ENCODE measurements at places on chromosomes 7 and 10. TPM values are rescaled to one million over a fixed set of nuclear protein-coding genes. Genes with fewer than 3 reads are reported as not detected.

GBX1 gene
- total RNA-seq = not detected

GATA3 gene
- 0.25 TPM for total RNA-seq

GRCh38 chr10:114916653-114917052 is 21.3 kb upstream of the TRUB1 start:
- no peak for DNase-seq

GRCh38 chr7:66138994-66139752 is 24.5 kb downstream of the CRCP start:
- DNase-seq = no peak

DNA sequence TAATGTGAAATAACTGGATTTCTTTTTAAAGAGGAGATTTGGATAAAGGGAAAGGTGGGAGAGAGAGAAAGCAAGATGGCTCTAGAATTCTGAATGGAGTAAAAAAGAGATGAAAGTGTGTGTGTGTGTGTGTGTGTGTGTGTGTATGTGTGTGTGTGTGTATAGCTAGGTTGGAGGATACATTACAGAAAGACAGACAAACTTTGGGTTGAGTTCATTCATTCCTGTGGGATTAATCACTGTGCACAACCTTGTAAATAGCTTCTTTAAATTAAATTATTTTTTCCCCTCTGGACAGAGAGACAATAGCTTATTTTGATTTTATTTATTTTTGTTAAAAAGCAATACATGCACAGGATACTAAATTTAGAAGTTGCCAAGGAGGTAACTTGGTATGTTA is 7.5 kb downstream of the ASB4 start:
- DNase-seq = no peak

DNA sequence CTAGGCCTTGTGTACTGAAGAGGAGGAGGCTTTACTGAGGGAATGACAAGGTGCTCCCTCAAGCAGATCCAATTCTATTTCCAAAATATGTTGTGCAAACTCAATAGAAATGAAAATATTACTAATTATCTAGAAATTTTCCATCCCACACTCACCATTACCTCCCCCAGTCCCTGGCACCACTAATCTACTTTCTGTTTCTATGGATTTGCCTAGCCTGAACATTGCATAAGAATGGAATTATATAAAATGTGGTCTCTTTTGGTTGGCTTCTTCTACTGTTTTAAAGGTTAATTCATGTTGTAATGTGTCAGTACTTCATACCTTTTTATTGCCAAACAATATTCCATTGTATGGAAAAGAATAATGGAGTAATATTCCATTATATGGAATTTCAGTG is 18.7 kb upstream of the NUB1 start:
- no peak for DNase-seq

DNA sequence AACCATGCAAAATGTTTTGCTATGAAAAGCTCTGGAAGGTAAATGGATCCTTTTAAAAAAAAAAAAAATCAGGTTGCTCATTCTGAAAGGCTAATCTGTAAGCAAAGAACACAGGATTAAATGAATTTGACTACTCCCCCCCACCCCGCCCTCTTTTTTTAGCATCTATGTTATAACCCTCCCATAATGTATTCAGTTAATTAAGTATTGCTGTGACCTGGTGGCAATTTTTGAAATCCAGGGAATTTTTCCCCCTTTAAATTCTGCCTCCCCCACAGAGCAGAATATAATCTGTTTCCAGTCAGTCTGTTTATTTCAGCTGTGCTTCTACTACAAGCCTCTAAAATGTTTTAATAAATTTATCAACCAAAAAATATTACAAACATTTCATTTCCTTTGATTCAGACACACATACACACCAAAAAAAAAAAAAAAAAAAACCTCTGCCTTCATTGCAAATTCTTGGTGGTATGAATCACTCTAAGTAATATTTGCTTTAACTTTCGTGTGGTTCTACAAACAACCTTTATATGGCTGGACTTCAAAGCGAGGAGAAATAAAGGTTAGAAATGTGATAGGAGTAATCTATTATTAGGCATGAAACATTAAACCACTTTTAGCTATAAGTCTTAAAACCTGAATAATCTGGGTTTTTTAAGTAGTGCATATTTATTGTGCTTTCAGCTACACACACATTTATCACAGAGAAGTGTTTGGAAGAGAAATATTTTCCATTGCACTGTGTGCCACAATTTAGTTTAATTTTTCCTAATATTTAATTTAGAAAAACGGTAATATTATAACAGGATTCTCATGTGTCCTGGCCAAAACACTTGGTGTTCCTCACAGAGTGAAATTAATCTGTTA is 64.4 kb upstream of the ARID5B start:
- DNase-seq = no peak

DNA sequence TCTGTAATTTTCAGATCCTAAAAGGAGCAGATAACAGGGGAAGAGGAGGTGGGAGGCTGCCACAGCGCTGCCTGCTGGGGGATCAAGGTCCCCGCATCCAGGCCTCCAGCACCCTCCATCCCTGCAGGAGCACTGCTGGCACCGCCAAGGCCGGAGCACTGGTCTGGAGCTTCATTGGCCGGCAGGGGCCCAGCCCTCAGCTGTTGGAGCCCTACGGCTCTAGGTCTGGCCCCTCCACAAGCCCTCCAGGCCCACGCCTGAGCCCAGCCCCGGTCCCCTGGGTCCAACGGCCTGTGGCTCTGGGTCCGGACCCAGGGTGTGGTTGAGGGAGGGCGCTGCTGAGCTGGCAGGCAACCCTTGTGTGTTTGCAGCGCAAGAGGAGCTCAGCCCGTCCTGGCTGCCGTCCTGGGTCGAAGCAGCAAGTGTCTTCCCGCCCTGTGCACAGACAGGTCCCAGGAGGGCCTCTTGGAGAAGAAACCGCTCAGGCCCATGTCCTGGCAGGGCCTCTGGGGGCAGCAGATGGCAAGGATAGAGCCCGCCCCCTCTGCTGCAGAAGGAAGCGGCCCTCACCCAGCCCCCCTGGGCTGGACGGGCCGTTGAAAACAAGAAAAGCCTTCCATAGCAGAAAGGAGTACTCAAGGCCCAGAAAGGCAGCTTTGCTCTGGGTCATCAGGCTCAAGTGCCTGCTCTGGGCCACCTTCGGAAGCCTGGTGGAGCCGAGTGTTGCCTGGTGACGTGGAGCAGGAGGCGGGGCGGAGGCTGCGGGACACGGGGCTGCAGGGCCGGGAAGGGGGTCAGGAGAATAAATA is 54.3 kb upstream of the TNRC18 start:
- no peak for DNase-seq

DNA sequence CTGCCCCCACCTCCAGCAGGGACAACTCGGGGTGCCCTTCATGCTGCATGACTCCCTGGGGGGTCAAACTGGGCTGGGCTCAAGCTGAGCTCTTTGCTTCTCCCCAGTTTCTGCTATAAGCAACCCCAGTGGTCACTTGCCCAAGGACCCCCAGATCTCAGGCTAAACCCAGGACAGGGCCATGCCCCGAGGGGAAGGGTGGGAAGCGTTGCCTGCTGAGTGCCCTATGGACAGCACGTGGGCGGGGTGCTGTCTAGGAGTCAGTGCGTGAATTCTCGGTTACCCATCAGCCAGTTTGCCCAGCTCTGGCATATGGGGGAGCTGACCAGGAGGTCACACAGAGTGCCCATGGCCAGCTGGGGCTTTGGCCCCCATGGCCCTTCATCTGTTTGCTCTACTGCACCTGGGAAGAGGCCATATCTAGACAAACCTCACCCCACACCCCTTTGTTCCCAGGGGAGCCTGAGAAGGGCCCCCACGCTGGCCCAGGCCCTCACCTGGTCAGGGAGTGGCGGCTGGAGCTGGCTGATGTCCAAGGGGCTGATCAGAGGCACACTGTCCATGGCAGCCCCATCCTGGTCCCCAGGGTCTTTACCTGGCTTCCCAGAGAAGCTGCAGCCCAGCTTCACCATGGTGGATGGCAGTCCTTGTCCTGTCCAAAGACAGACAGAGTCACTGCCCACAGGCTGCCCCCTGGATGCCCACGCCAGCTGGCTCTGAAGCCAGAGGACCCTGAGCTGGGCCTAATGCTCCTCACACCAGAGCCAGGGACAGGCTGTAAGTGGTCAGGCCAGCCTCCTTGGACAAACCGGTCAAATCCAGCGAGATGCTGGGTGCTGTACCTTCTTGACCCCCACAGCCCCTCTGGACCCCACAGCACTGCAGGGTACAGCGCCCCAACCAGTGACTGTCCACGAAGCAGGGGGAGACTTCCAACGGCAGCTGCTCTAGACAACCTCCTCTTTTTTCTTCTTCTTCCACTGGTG is 8.0 kb downstream of the CALY start:
- no peak for DNase-seq

Measured in pulmonary artery endothelial cell (primary cell).